Activated CD8-positive, alpha-beta memory T cell treated with anti-CD3 and anti-CD28 coated beads for 1 hour (primary cell): ENCODE measurements at places on chromosomes 3 and 15.

GRCh38 chr15:58521293-58521991 is 89.7 kb downstream of the LIPC start:
- no peak for DNase-seq

GRCh38 chr3:47108546-47108945 is 55.4 kb downstream of the SETD2 start:
- no peak for DNase-seq

DNA sequence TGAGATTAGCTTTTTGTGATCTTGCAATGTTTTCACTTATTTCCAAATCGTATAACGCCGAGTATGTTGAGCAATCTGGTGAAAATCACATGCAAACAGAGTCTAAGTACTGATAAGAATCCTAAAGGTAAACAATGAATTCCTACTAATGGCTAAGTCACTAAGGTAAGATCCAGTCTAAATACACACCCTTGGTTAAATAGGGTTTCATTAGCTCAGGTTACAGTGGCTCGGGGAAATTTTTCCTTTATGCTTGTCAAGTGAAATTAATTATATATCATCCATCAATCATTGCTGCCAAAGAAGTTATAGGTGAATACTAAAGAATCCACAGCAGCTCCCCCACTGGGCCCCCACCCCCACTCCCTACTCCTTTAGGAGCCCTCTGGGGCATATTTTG is 139.3 kb downstream of the SOX2 start:
- DNase-seq, result no peak

DNA sequence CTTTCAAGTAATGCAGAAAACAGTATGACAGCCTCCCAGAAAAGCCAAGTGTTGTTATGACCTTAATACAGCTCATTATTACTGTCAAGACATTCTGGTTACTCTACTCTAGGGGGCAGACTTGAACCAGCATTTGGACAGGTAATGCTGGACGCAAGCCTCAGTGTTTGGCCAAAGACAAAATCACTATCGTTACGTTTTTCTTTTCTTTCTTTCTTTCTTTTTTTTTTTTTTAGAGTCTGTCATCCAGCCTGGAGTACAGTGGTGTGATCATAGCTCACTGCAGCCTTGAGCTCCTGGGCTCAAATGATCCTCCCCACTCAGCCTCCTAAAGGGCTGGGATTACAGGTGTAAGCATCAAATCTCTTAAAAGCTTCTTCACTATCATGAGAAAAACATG is 29.4 kb upstream of the TMEM45A start:
- no peak for DNase-seq

DNA sequence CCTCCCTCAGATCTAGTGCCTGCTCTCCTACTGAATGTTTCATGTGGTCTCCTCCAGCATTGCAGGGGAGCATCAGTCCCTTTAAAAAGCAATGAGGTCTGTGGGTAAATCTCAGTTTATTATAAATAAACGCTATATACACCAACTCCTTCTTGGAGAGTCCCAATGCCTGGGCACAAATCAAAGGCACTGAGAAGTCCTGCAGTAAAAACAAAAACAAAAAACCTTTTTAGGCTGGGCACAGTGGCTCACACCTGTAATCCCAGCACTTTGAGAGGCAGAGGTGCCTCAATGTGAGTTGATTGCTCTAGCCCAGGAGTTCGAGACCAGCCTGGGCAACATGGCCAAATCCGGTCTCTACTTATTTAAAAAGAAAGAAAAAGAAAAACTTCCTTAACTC is 45.0 kb downstream of the ACAN start:
- DNase-seq, result no peak

- DNase-seq, result no peak
These were observed 81.4 kb downstream of the FOXP1 start for GRCh38 chr3:71502066-71502625.

DNA sequence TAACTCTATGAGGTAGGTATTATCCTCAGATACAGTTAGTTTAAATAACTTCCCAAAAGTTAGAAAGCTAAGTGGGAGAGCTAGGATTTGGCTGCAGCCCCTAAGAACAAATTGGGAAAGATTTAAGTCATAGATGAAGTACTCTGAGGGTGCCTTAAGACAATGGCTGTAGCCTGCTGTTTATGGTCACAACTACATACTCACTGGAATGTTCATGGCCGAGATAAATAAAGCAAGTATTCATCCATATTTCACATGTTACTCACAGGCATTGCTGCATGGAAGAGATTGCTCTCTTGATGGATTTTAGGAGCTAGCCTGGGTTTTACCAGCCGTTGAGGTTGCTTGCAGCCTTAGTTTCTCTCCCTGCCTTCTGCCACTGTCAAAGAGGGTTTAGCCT is 145.0 kb downstream of the CMSS1 start:
- no peak for DNase-seq

GRCh38 chr3:12479919-12480427 is 4.3 kb upstream of the TSEN2 start:
- DNase-seq, result no peak

- no peak for DNase-seq
These were observed 13.4 kb downstream of the RTP1 start for GRCh38 chr3:187210545-187211327.

- no peak for DNase-seq
These were observed 115.0 kb downstream of the THSD4 start for GRCh38 chr15:71230303-71230702.
